ENCODE measurements at places on chromosomes 12 and 14. TPM values are rescaled to one million over a fixed set of nuclear protein-coding genes. Genes with fewer than 3 reads are reported as not detected.

SLCO1C1 gene
- total RNA-seq = not detected

SLCO1A2 gene
- total RNA-seq = 13.9 TPM

RD3L gene
- not detected for total RNA-seq

BCL2L14 gene
- total RNA-seq = 0.87 TPM

MDM2 gene
- 130 TPM for total RNA-seq

A2M gene
- total RNA-seq = 3.4 TPM

CLEC1A gene
- total RNA-seq = not detected

MAPKAPK5 gene
- 71.1 TPM for total RNA-seq

ARMH4 gene
- total RNA-seq = 12.1 TPM

SLC2A14 gene
- 28.8 TPM for total RNA-seq

Measured in WTC11 (cell line).